Suppressor macrophage (primary cell): ENCODE measurements at places on chromosomes 5 and 9.

GRCh38 chr5:42886635-42887034 lies 74.9 kb upstream of the SELENOP start:
- peak; percentile 32 for DNase-seq

GRCh38 chr9:136314056-136314416 lies 10.1 kb upstream of the CCDC187 start:
- DNase-seq = no peak

- no peak for DNase-seq
Observed at GRCh38 chr9:116596646-116597045, 90.5 kb upstream of the TRIM32 start.

GRCh38 chr9:77569335-77569734 lies 78.8 kb downstream of the GNA14 start:
- DNase-seq = no peak

- DNase-seq = no peak
Observed at GRCh38 chr5:115295777-115296123, 704 bp downstream of the CCDC112 start.

DNA sequence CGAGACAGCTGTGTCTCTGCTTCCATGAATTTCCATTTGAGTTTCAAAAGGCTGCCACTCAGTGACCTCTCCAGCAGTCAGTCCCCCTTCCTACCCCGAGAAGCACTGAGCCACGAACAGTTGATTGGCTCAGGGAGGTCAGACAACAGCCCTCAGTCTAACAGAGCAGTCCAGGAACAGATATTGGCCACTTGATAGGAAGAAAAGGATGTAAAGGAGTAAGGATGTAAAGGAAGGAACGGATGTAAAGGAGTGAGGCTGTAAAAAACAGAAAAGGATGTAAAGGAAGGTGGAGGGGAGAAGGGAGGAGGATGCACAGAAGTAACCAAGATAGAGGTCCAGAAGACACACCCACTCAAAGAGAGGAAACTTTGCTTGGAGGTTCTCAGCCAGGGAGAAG lies 3.2 kb upstream of the NR4A3 start:
- DNase-seq = no peak

DNA sequence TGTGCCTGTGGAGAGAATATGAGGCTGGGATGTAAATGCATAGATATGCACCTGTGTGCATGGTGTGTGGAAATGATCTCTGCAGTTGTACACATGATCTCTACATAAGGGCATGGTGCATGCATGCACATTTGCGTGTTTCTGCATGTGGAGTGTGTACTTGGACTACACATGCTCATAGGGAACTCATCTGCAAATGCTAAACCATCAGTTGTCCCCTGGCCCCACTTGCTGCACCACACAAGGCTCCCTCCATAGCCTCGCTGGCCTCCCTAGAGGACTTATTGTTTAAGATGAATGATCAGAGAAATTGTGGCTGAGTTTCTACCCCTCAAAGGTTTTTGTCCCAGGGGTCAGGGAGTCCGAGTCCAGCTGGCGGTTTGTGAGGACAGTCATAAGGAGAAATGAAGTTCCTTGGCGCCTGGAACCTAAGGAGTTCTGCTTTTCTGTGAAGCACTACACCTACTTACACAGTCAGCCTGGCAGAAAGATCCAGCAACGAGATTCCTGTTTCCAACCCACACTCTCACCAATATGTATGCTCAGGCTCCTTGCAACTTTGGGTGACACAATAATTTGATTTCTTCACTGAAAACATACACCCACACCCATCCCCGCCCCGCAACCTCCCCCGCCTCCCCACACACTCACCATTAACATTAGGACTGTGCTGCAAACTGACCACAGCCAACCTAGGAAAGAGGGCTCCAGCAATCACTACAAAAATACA lies 79.9 kb upstream of the CPEB4 start:
- peak; percentile 81 for DNase-seq

DNA sequence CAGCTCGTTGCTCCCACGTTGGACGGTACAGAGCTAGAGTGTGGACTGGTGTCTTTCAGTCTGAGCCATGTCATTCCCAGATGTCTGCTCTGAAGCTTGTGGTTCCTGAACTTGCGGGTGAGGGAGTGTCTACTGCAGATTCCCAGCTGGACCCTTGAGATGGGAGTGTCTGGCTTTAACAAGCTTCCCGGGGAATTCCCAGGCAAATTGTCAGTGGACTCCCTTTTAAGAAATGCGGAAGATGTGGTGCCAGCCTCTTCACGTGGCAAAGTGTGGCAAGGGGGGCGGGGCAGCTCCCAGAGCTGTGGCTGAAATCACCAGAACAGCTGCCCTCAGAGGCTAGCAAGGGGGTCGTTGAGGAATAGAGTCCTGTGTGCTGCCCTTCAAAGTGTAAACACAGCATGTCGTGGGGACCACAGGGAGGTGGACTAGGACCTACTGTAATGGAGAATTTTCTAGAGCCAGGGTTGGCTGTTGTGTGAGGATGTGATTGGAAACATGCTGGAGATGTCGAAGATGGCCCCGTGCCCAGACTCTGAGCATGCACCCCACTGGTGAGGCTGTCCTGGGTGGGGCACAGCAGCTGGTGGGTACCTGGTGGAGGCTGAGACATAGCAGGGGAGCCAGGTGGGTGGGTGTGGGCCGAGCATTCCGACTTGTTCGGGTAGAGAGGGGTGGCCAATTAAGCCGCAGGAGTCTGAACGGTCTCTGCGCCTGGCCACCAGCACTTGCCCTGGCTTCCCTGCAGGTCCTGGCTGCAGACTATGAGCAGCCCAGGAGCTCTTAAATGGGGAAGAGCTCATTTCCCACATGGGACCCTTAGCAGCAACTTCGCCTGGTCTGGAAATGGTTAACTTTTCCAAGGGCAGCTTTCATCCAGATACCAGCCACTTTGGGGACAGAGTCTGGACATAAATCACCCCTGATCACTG lies 37.4 kb downstream of the PRRX2 start:
- DNase-seq = peak; percentile 12

- no peak for DNase-seq
Observed at GRCh38 chr9:18666348-18666747, 192.4 kb downstream of the ADAMTSL1 start.

DNA sequence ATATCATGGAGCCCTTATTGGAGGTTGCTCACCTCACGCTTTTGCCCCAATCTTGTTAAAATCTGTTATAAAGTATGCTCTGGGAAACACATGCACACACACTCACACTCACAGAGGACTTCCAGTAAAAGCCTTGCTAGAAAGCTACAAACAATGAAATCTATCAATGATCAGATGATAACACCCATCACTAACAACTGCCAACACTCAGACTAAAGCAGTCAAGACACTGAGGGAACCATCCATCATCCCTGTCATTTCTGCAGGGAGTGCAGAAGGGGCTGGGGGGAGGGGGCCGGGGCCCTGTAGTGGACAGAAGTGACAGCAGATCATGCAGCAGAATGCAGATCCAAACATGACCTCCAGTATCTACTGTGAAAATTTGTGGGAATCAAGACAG lies 179.1 kb downstream of the AOPEP start:
- DNase-seq = no peak

GRCh38 chr9:13758936-13759335 lies 479.4 kb upstream of the MPDZ start:
- DNase-seq = no peak

- peak; percentile 56 for DNase-seq
Observed at GRCh38 chr5:94908889-94909480, 290.5 kb downstream of the SLF1 start.

GRCh38 chr5:125408448-125409233 lies 662.2 kb upstream of the ZNF608 start:
- peak; percentile 17 for DNase-seq

DNA sequence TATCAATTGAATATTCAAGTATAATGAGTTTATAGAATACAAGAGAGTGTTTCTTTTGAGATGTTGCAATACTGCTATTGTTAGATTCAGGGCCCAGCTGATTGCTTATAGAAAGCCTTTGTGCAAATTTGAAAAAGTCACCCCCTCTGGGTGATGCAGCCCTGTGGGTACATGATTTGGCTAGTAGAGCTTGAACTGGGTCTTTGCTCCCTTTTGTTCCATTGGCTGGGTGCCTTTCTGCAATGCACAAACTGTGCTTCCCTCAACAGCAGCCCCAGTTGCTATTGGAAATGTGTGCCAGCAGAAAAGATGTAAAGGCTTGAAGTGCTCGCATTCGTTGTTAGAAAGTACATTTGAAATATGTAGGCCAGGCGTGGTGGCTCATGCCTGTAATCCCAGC lies 61.8 kb upstream of the CEMIP2 start:
- no peak for DNase-seq

GRCh38 chr5:8633259-8633658 lies 764.3 kb downstream of the MTRR start:
- no peak for DNase-seq

- DNase-seq = peak; percentile 9
Observed at GRCh38 chr5:55578771-55579170, 44.0 kb upstream of the PLPP1 start.

- no peak for DNase-seq
Observed at GRCh38 chr5:140399979-140400729, 1.5 kb upstream of the ANKHD1 start.

DNA sequence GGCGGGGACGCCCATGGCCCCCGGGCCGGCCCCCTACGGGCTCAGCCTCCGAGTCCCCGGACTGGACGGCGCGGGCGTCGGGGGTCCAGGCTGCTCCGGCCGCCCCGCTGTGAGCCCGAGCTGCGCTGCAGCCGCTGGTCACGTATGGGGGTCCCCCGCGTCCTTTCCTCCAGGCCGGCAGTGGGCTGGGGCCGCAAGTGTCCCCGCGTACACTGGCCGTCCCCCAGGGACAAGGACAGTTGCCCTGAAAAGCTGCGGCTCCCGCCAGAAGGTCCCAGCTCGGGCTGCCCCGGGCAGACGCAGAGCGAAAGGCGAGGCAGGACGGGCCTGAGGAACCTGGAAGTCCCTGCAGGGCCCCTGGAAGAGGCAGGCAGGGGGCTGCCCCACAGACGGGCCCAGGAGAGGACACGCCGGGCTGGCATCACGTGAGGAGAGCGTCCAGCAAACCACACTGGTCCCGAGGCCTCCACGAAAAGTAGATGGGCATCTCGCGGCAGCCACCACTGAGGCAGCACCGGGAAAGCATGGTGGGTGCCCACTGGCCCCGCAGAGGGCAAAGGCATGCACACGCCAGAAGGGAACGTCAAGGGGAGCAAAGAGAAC lies 3.3 kb upstream of the NKD2 start:
- DNase-seq = no peak

- no peak for DNase-seq
Observed at GRCh38 chr5:155101697-155102096, 88.1 kb downstream of the KIF4B start.

GRCh38 chr9:68446836-68447235 lies 90.4 kb downstream of the PGM5 start:
- DNase-seq = no peak

DNA sequence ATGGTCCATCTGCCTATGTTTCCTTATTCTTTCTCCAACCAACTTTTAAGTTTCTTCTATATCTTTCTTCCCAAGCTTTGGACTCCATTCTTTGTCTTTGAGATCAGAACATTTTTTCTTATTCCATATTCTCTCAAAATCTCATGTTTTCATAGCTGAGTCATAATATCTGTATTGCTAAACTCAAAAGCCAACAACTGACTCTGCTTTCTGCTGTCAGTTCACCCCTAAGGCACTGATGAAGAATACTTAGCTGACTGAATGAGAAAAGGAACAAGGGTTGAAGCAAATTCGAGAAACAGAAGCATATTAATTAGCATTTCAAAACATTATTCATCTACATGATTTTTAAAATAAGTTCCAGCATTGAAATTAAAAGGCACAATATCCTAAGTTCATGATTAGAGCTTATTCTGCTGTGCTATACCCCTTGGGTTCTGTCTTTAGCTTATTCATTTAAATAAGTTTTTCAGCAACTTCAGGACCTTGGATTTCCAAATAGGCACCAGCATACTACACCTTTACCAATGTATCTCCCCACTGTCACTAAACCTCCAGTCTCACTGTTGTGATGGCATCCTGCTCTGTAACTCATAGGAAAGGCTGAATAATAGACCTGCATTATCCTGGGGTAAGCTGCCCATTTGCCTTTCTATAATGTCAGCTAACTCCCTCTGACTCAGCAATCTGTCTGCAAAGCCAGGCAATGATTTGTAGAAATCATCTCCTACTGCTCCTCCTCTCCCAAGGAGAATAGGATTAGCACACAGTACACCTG lies 49.9 kb upstream of the C5orf46 start:
- DNase-seq = no peak

DNA sequence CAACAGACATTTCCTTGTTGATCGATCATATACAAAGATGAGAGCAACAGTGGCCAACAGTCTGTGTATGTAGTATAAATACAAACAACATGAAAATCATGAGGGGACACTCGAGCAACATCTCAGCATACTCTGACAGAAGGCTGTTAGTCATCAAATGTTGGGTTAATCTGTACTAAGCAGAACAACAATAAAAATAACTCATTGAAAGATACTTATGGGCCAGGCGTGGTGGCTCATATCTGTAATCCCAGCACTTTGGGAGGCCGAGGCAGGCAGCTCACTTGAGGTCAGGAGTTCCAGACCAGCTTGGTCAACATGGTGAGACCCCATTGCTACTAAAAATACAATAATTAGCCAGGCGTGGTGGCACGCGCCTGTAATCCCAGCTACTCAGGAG lies 67.3 kb downstream of the SCAI start:
- DNase-seq = no peak

DNA sequence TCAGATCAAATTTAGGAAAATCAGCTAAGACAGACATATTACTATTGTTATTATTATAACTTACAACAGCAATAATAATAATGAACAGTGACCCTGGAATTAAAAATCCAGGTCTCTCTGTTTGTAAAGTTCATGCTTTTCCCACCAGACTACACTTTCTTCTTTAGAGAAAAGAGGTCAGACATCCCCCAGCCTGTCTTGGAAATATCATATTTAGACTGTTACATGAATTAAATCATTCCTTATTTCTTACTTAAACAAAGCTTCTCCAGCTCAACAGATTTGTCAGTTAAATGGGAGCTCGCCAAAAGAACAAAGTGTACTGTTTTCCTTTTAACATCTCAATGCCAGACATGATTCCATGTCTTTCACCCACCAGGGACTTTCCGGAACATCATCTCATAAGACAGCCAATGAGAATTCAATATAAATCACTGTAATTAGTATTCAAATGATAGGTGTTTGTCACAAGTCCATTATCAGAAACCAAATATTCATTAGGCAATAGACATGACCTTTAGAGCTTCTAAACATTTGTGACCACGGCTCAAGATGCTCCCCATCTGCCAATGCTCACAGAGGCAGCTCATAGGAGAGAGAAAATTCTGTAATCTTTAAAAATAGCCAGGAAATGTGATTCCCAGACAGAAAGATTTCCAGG lies 351.9 kb downstream of the ENC1 start:
- no peak for DNase-seq

DNA sequence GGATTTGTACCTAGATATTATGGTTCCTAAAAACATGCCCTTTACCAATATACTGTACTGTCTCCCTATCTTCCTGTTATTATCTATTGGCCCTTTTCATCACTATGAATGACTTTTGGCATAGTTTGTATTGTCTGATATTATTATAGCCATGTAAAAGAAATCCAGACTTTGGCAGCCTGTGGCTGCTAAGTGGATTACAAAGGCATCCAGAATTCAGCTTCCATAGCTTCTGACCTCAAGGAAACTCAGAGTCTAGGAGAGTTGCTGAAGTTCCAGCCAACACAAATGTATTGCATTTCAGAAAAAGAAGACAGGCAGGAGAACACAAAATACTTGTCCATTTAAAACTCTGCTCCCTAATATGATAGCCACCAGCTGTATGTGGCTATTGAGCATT lies 319.2 kb upstream of the MPDZ start:
- DNase-seq = no peak
